Activated CD4-positive, alpha-beta T cell treated with anti-CD3 and anti-CD28 coated beads for 24 hours (primary cell): ENCODE measurements at places on chromosomes 4 and X.

GRCh38 chrX:1321674-1322073 lies 14.9 kb upstream of the IL3RA start:
- no peak for DNase-seq

- no peak for DNase-seq
Observed at GRCh38 chrX:13934731-13935130, 95.0 kb downstream of the GEMIN8 start.

- no peak for DNase-seq
Observed at GRCh38 chr4:13763707-13764106, 136.2 kb upstream of the BOD1L1 start.

GRCh38 chr4:106315476-106315967 lies 487 bp downstream of the TBCK start:
- peak; percentile 25 for DNase-seq

GRCh38 chr4:138177278-138177968 lies 64.7 kb downstream of the SLC7A11 start:
- no peak for DNase-seq

- DNase-seq: no peak
Observed at GRCh38 chrX:56813318-56813837, 84.3 kb downstream of the NBDY start.

GRCh38 chrX:41981481-41982013 lies 58.2 kb upstream of the CASK start:
- no peak for DNase-seq

DNA sequence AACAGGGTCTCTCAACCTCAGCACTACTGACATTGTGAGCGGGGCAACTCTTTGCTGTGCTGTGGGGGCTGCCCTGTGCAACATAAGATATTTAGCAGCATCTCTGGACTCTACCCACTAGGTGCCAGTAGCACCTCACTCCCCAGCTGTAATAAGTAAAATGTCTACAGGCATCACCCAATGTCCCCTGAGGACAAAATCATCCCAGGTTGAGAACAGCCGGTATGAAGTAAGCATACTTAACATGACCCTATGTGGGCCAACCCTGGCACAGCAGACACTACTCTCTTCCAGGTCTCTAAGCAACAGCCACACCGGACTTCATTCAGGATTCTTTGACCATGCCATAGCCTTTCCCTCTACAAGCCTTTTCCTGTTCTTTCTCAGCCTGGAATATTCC lies 10.5 kb upstream of the MGST2 start:
- no peak for DNase-seq

DNA sequence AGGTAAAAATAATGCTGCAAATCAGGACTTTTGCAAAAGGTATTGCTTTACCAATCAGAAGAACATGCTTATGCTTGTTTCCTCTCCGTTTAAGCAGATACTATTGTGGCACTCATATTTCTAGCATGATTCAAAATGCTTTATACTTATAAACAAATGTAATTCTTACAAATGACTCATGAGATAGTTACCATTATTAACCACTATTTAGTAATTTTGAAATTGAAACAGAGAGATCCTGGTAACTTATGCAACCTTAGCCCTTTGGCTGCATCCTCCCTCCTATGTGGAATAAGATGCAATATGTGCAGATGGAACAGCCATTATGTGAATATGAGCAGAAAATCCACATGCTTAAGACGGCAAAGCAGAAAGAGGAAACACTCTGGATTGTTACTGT lies 164.7 kb downstream of the PCDH18 start:
- no peak for DNase-seq

DNA sequence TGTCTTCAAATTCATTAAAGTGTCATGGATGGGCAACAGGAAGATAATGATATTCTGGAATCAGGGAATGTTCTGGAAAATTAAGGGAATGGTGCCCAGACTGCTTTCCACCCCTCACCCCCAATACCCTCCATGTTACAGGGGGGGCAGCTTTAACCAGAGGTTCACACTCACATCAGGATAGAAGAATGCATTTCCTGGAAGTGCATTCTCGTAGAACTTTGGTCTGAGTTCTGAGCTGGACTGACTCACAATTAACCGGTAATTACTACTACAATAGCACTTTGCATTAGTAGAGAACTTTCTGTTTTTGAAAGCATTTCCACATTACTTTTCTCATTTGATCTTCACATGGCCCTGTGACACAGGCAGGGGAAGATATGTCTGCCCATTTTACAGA lies 52.5 kb upstream of the SHISA3 start:
- DNase-seq: no peak

GRCh38 chr4:169952236-169953002 lies 73.8 kb downstream of the MFAP3L start:
- no peak for DNase-seq

DNA sequence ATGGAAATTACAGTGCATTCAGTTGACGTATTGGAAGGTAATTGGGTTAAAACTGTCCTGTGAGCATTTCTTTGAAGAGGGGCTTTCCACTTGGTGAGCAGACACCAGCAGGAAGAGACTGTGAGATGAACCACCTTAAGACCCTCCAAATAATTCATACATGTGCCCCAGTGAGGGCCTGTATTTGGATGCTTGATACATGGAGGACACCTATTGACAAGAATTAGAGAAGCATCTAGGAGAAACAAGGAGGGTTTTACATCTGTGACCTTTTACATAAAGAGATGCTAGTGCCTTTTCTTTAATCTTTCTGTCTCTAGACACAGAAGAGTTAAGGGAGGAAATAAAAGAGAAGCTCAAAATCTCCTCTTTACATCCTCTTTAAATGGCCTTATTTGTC lies 1115.3 kb upstream of the IGFBP7 start:
- DNase-seq: no peak

- no peak for DNase-seq
Observed at GRCh38 chr4:144316869-144317268, 176.4 kb upstream of the GYPA start.

GRCh38 chr4:176198316-176198903 lies 3.0 kb upstream of the SPATA4 start:
- no peak for DNase-seq

- no peak for DNase-seq
Observed at GRCh38 chr4:91963486-91963885, 340.3 kb upstream of the GRID2 start.

DNA sequence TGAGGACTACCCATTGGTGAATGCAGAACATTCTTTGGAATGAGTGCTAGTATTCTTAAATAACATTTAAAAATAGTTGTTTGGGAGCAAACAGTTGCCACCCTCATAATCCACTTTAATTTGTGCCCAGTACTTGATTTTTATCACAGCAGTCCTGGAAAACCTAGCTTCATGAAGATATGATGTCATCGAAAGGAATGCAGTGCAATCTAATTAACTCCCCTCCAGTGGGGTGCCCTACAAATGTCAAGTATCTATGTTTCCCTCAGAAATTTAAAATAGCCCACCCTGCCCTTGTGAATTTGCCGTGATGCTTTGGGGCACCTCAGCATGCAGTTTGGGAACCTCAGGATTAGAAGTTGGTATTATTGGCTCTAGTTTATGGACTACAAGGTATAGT lies 5.4 kb downstream of the RAB9A start:
- no peak for DNase-seq

GRCh38 chrX:152847281-152847680 lies 16.4 kb downstream of the NSDHL start:
- DNase-seq: no peak

- DNase-seq: no peak
Observed at GRCh38 chrX:69113723-69114122, 51.5 kb downstream of the PJA1 start.

DNA sequence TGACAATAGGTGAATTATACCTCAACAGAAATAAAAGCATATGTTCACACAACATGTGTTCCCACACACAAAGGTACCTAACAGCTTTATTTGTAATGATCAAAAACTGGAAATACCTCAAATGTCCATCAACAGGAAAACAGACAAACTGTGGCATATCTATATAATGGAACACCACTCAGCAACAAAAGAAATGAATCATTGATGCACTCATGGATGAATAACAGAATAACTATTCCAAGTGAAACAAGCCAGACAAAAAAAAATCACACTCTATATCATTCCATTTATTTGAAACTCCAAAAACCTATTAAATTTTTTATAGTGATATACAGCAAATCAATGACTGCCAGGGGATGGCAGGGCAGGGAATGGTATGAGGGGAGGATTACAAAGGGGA lies 148.1 kb downstream of the PLS3 start:
- no peak for DNase-seq

- DNase-seq: no peak
Observed at GRCh38 chrX:69024931-69025330, 140.3 kb downstream of the PJA1 start.

DNA sequence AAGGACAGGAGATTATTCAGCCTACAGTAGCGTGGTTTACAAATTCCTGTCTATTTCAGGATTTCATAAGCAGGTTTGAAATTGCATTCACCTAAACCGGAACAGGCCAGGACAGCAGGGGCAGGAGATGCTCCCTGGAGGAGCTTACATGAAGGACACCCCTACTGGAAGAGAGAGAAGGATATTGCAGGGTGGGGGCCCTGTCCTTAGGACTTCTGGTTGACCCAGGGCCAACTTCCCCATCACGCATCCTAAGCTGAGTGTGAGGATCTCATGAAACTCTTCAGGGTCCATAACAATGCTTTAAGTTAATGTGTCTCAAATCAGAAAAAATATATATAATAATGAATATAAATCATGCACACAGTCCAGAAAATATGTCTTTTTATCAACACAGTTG lies 6.4 kb upstream of the DHRSX start:
- DNase-seq: no peak

DNA sequence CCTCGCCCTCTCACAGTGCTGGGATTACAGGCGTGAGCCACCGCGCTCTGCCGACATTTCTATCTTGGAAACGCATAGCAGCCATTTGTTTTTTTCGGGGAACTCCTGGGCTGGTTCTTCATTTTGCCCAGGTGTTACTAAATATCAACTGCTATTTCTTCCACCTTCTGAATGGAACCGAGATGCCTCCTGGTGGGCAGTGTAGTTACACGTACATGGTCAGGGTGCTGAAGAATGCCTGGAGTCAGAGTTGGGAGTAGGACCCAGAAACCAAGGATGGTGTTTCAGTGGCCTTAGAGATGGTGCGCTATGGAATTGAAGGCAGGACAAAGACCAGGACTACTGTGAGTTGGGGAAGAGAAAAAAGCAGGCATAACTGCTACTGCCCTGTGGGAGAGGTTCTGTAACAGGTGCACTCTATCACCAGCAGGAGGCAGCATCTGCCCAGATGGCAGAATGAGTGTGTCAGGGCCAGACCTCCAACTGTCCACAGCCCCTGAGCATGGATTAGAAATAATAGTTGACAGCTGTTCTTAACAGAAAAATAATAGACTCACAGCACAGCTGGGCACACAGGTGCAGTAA lies 81.7 kb downstream of the ZC4H2 start:
- no peak for DNase-seq

GRCh38 chr4:102321260-102321995 lies 23.9 kb downstream of the SLC39A8 start:
- no peak for DNase-seq

- DNase-seq: no peak
Observed at GRCh38 chr4:121998024-121998423, 46.2 kb upstream of the TRPC3 start.

GRCh38 chr4:102675141-102675540 lies 85.6 kb downstream of the MANBA start:
- no peak for DNase-seq

- no peak for DNase-seq
Observed at GRCh38 chrX:20001588-20001987, 10.7 kb upstream of the BCLAF3 start.

DNA sequence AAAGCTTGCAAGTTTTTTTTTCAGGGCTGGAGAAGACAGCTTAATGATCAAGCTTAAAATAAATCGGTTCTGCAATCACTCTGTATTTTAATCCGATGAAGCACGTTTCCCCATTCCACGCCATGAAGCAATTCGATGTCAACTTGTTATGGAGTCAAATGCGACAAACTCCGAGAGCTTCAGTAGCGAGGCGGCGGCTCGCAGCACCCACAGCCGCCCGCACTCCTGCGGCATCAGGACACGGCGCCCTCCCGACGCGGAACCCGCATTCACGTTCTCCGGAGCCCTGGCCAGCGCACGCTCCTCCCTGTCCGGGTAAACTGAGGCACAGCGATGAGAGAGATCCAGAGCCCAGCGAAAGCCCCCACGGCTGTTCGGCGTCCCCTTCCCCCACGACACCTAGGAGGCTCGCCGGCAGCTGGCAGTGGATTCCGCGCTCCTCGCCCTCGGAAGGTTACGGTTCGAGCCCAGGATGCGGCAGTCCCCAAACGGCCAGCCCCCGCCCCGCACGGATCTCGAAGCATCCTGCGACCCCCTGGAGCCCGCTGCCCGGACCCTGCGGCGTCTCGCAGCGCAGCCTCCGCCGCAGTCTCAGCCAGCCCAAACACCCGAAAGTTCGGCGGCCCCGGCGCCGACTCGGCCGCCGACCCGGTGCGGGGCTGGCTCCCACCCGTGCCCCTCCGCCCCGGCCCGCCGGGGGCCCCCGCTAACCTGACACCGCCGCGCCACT lies 507 bp downstream of the MFAP3L start:
- DNase-seq: no peak

DNA sequence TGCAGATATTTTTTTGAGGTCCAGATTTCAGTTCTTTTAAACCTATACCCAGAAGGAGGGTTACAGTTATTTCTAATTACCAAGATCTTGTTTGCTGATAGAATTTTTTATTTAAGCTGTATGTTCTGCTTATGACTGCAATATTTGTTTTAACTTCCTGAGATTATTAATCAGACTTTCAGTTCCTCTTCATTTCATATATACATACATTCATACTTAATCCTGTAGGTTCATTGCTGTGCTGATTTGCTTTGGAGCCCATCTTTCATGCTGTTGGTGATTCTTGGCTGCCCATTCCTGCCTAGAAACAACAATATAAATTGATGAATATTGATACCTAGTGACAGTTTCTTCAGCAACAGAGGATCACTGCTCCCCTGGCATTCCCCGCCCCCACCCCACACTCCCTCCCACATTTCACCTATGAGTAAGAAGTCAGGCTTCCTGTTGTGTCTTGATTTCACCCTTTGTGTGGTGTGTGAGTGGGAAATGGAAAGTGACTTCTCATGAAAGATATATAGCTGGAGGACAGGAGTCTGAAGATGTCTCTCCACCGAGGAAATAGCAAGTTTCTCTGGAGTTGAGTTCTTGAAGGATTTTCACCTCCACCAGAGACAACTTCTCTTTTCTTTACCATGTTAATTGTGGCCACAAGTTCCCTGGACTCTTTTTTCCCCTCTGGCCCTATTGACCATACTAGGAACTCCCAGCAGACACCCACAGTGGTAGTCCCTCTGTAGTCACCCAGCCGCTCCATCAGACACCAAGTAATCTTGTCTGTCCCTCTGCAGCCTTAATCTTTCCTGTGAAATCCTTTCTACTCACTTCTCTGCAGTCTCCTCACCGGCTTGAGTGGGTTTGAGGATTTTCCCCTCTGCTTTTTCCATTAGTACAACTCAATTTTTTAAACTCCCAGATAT lies 118.4 kb downstream of the ASB9 start:
- peak; percentile 17 for DNase-seq

GRCh38 chr4:152500275-152500674 lies 35.6 kb downstream of the FBXW7 start:
- no peak for DNase-seq

DNA sequence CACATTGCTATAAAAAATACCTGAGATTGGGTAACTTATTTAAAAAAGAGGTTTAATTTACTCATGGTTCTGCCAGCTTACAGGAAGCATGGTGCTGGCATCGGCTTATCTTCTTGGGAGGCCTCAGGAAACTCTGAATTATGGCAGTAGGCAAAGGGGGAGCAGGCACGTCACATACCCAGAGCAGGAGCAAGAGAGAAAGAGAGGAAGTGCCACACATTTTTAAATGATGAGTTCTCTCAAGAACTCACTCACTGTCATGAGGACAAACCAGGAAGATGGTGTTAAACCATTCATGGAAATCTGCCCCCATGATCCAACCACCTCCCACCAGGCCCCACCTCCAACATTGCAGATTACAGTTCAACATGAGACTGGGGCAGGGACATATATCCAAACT lies 10.0 kb upstream of the AFF1 start:
- no peak for DNase-seq
